A549 treated with GW870086 at 1 μM for 4 hours (cell line): ENCODE measurements at places on chromosomes 2 and 18. TPM values are rescaled to one million over a fixed set of nuclear protein-coding genes. Genes with fewer than 3 reads are reported as not detected.

Gene ANKRD30B
- total RNA-seq: not detected in 5 replicates

Gene C18orf32
- 17.0 to 26.6 TPM (median 20.4 TPM) in 5 replicates for total RNA-seq

Gene FBXO41
- 3.5 to 5.6 TPM (median 5.1 TPM) in 5 replicates for total RNA-seq

Gene PPP1CB
- 93.0 to 140 TPM (median 132 TPM) in 5 replicates for total RNA-seq

Gene RAB1A
- 201 to 251 TPM (median 240 TPM) in 5 replicates for total RNA-seq

Gene LINC00305
- not detected in 5 replicates for total RNA-seq

Gene AAMP
- total RNA-seq: 124 to 170 TPM (median 127 TPM) in 5 replicates

Gene MSTN
- total RNA-seq: not detected in 5 replicates

Gene PRSS56
- total RNA-seq: 0.09 to 0.16 TPM (median 0.11 TPM) in 5 replicates

Gene SETBP1
- total RNA-seq: 0.46 to 0.61 TPM (median 0.56 TPM) in 5 replicates

Gene C2orf92
- 0.60 to 1.2 TPM (median 1.0 TPM) in 5 replicates for total RNA-seq

Gene KANSL1L
- total RNA-seq: 0.34 to 0.70 TPM (median 0.61 TPM) in 5 replicates

Gene LONRF2
- 1.8 to 3.5 TPM (median 2.7 TPM) in 5 replicates for total RNA-seq

Gene SLC8A1
- total RNA-seq: 0.23 to 0.39 TPM (median 0.26 TPM) in 5 replicates

Gene TLX2
- total RNA-seq: 0.19 to 0.36 TPM (median 0.28 TPM) in 5 replicates

Gene FAM228A
- total RNA-seq: not detected in 5 replicates

Gene CHRNG
- total RNA-seq: not detected in 5 replicates

Gene ZSCAN30
- 0.38 to 1.0 TPM (median 0.95 TPM) in 5 replicates for total RNA-seq

Gene TCF23
- total RNA-seq: not detected in 5 replicates
